ENCODE measurements at places on chromosomes 7 and 10.

DNA sequence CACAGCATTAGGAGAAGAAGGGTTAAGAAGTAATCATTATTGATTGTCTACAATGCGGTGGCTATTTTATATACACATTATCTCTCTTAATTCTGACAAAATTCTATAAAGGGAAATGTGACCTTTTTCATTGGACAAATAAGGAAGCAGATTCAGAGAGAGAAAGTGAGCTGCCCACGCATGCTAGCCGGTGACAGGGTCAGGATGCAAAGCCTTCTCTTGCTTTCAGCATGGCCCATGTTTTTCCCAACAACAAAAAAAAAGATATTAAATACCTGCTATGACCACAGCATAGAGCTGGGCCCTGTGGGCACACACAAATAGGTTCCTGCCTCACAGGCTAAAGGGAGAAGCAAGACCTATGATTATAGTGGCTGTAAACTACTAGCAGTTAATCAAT is 66.8 kb downstream of the PPP1R3C start:
- no peak for DNase-seq

DNA sequence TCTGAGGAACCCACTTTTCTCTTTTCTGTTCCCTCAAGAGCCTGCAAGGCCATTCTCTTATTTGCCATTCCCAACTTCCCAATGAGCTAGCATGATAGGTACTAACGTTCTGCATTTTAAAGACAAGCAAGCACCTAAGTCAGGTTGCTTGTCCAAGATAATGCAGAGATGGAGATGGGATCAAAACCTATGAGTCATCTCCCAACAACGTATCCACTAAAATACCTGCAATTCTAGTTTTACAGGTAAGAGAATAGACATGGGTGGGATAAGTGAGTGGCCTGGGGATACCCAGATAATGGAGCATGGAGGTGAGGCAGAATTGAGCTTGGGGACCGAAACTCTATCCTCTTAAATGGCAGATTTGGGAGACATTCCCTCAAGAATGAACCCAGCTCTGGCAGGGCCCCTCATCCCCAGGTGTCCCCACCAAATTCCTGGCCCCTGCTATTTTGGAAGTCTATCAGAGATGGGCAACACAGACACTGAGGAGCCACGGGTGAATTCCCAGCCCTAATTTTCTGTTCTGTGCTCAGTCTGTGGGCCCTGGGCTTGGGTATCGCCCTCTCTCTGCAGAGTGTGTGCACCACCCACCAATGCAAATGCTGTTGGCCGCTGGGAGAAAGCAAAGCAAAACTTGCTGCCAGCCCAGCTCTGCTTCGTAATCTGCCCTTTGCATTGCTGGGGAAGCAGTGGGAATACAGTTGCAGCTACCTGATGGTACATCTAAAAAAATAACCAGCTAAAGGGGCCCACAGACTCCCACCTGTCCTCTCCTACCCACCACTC is 98.3 kb downstream of the KCNMA1 start:
- DNase-seq, result no peak

DNA sequence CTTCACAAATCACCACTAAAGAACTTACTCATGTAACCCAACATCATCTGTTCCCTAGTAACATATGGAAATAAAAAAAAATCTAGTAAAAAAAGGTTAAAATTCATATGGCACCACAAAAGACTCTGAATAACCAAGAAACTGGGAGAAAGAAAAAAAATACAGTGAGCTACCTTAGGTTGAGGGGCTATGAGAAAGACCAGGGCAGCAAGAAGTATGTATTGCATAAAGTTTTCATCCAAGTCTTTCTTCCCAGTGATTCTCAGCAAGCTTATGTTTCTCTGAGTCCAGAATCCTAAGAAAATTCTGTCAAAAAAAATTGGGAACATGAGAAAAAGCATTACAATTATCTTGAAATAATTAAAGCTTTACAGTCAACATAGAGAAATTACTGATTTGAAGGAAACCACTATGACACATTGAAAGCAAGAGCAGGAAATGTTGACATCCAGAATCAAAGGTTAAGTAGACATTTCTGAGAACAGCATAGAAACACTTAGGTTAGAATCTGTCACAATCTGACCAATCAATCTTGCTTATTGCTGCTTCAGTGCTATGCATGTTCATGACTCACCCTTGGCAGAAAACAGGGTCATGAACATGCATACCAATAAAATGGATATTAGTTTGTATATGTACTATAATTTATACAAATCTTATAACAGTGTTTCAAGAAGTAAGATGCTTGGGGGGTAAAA is 494.0 kb upstream of the POT1 start:
- DNase-seq, result no peak

DNA sequence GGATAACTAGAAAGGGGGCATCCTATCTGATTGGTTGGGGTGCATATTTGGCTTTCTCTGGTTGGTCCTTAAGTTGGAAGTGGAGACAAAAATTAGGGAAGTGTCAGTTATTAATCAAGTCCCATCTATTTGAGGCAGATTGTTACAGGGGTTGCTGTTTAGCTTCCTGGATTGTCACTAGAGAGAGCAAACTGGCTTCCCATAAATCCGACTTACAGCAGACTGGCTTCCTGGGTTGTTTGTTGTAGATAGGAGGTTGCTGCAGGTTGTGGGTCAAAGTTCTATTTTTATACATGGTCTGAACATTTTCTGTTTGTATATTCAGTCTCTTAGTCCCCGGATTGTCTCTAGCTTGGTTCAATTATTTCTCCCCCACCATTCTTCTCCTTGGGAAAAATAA is 106.1 kb upstream of the HABP2 start:
- DNase-seq, result no peak

DNA sequence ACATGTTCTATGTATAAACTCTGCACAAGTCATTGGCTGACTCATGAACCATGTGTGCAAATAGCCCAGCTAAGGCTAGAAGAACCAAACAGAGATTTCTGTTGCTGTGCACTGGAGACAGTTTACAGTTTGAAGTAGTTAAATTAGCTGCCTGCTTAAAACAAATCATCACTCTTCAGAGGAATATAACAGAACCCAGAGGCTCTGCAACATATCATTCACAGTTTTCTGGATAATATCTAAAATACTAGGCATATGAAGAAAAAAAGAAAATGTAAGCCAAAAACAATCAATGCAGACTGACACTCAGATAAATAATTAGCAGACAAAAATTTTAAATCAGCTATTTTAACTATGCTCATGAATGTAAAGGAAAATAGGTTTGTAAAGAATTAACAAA is 23.6 kb upstream of the FAM204A start:
- no peak for DNase-seq

All from BJ (cell line).